ENCODE measurements at places on chromosomes 16 and 17.
A peak's percentile ranks its signal among the peaks of the same experiment; 100 is the strongest.

GRCh38 chr16:24829153-24829552, 16.6 kb upstream of the SLC5A11 start:
- no peak for DNase-seq

GRCh38 chr17:74296548-74296936, 22.5 kb downstream of the DNAI2 start:
- peak; percentile 56 for DNase-seq

- no peak for DNase-seq
Measured at GRCh38 chr17:40124279-40125141, 2.7 kb downstream of the MSL1 start.

DNA sequence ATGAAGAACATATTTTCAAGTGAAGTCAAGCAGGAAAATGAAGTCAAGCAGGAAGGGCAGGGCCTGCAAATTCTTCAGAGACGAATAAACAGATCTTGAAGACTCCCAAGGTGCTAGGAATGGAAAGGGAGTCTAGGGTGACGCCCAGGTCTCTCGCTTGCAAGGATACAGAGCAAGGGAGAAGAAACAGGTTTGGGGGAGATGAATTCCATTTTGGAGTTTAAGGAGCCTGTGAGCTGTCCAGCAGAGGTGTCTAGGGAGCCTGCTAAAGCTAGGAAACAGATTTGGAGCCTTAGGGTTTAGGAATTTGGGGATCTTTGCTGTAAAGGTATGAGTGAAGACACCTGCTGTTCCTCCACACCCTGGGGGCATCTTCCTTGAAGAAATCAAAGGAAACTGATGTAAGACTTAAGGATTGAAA, 2.0 kb upstream of the UNKL start:
- DNase-seq = no peak

DNA sequence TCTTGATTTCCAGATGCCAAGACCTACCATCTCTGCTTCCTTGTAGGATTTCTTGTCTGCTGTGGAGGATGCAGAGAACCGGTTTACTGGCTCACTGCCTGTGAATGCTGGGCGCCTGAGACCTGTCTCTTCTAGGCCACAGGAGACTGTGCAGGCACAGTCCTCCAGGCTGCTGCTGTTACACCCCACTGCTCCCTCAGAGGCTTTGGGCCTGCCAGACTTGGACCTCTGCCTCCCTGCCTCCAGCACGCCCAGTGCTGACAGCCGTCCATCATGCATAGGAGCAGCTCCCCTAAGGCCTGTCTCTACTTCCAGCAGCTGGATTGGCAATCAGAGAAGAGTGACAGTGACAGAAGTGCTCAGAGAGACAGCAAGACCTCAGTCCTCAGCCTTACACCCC, 6.1 kb downstream of the HROB start:
- DNase-seq = no peak

DNA sequence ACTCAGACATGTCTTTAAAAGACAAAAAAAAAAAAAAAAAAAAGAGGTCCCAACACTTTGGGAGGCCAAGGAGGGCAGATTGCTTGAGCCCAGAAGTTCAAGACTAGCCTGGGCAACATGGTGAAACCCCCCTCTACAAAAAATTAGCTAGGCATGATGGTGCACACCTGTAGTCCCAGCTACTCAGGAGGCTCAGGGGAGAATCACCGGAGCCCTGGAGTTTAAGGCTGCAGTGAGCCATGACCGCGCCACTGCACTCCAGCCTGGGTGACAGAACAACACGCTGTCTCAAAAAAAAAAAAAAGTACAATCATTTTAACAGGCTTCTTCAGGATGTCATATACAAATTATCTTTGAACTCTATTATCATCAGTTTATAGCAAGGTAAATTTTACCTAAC, 22.0 kb downstream of the C16orf87 start:
- DNase-seq = no peak

DNA sequence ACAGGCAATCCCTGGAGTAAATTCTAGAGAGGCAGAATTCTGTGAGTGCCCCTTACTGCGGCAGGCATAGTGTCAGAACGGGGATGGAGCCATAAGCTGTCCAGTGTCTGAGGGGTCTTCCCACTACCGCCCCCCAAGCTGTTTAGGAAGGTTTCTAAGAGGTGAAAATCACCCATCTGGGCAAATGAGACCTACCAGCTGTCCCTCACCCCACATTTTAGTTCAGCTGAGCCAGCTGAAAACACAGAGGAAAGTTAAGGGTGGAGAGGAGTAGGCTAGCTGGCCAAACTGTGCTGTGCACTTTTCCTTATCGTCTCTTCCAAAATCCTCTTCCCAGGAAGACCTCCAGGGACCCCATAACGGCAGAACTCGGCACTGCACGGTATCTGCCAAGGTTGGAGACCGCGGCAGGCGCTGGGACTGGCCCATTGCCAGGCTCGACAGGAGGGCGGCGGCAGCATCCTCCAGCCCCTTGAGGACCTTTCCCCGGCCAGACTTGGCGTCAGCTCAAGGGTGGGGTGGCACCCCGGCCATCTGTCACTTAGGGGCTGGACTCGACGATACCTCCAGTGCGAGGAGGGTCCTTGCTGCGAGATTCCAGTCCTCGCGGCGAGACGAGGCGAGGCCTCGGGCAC, 955 bp downstream of the ACLY start:
- DNase-seq = peak; percentile 32

- DNase-seq = no peak
Measured at GRCh38 chr16:73319737-73320136, 271.8 kb upstream of the ZFHX3 start.

- no peak for DNase-seq
Measured at GRCh38 chr16:49312389-49312985, 30.8 kb upstream of the CBLN1 start.

DNA sequence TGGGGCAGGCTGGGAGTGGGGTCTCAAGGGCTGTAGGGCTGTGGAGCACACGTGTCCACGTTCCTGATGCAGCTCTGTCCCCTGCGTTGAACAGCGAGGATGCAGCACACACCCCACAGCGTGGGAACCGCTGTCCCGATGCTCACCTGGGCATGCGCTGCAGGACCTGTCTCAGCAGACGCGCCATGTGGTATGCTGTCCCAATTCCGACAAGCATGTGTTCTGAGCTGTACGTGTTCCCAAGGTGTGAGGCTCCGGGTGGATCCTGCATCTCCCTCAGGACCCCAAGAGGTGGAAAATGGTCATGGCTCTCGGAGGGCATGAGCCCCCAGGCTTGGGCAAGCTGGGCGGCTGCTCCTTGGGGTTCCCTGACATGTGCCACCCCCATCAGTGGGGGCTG, 34.2 kb downstream of the ENGASE start:
- no peak for DNase-seq

- no peak for DNase-seq
Measured at GRCh38 chr17:35052241-35052610, 11.3 kb downstream of the RFFL start.

DNA sequence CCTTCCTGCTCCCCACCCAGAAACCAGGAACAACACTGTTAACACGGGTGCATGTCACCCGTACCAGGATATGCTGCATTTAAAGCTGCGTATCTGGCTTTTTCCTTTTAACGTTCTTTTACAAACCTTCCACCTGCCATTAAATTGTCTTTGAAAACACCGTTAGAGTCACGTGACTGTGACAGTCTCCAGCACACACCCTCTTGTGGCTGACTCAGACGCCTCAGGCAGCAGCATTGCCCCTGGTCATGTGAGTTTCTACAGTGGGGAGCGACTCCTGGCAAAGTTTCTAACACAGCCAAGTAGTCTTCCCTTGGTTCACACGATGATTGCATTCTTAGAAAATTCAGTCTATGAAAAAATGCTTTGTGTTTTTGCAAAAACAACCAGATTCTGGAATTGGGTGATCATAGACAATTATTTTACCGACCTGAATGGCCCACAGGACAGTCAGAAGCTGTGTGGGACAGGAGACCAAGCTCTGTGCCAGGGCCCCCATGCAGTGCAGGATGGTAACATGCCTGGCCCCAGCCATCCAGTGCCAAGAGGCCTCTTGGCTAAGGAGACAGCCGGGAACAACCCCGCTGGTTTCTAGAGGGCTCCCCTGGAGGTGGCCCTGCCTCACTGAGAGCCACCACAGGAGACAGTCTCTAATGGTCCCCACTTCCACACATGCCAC, 199.1 kb downstream of the KATNIP start:
- peak; percentile 57 for DNase-seq

- no peak for DNase-seq
Measured at GRCh38 chr16:50928065-50928464, 186.2 kb downstream of the CYLD start.

DNA sequence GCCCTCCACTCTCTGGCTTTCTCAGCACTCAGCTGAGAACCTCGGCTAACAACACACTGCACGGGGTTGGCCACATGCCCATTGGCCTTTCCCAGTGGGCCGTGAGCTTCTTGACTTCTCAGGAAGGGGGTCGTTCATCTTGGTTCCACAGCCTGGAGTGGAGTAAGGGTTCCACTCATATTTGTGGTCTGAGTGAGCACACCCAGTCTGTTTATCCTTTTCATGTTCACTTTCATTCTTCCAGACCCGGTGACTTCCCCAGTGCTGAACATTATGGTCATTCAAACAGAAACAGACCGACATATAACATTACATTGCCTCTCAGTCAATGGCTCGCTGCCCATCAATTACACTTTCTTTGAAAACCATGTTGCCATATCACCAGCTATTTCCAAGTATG, 8.2 kb downstream of the MILR1 start:
- no peak for DNase-seq

DNA sequence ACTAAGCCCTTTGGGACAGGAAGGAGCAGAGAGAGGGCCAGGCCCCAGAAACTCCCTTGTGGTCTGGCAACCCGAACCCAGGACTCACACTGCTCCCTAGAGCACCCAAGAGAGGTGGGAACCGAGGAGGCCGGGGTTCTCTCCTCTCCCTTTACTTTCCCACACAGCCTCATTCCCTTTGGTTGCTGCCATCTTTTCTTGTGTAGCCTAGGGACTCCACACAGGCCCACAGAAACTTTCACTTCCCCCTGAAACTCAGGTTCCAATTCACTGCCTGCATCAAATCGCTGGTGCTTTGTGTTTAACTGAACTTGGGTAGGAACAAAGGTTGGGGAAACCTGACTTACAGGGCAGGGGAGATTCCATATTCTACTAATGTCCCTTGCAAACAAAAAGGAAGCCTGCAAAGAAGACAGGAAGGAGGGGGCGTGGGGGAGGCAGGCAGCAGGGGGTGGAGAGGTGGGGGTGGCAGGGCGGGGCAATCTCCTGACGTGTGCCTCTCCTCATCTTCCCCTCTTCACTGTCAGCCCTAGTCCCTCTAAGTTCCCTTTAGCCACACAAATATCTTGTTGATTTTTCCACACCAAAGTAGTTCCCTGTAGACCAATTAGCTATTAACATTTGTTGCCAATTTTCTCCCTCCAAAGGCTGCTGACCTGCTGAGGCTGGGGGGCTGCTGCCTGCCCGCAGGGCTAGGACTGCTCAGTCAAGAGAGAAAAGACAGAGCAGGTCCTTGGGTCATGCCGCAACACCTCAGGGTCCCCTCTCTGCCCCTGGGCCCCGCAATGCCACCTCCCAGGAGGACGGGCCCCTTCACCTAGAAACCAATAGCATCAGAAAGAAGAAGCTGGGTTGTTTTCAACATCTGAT, 8.0 kb downstream of the ST3GAL2 start:
- DNase-seq = peak; percentile 47

DNA sequence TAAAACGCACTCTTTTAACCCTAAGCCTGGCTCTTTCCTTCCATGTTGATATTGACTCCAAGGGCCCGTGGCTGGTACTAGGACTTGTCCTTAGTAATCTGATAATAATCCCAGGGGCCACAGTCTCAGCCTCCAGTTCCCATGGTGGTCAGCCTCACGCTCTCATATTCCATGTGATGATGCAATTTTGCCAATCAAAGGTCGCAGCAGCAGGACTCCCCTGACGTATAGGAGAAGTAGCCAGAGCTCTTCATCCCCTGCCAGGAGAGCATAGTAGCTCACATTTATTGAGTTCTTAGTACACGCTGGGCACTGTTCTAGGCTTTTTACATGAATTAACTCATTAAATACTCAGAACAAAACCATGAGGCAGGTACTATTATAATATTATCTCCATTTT, 42.4 kb downstream of the CD300LF start:
- no peak for DNase-seq

Measured in activated CD4-positive, alpha-beta T cell treated with anti-CD3 and anti-CD28 coated beads, Interleukin-2, amount 10 ng/mL, durations not matched to agents 7 days and 5 days (primary cell).